ENCODE measurements at places on chromosomes 12 and 14. TPM values are rescaled to one million over a fixed set of nuclear protein-coding genes. Genes with fewer than 3 reads are reported as not detected.

The AQP2 gene
- not detected for total RNA-seq

DNA sequence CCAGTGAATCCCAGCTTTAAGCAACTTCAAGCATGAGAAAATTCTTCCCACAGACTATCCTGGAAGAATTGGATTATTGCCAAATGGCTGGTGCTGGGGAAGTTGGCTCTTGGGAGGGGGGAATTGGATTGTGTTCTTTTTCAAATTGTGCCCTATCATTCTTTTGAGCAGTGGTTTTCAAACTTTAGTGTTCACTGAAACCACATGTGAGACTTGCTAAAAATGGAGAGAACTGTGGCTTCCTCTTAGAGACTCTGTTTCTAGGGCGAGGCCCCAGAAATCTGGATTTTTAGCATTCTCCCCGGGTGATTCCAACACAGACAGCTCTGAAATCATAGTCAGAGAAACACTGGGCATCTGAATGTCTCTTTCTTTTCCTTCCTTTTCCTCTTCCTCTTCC lies 14.3 kb upstream of the OTUB2 start:
- DNase-seq = no peak

The IAPP gene
- not detected for total RNA-seq

DNA sequence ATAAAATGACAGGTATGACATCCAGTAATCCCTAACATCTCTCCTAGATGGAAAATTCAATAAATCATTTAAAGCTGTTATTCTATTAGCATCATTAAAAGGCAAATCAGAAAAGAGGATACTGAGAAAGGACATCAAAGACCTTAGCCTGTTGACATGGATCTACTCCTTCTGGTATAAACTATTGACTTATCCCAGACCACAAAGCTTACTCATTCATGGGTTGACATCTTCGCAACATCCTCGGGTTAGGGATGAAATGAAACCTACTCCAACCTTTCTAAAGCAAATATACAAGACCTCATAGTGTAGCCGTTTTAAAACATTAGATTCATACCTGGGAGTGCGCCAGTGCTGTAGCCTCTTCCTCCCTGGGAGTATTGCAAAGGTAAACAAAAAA lies 191.5 kb upstream of the BTG1 start:
- no peak for DNase-seq

- no peak for DNase-seq
These were observed 323.1 kb downstream of the PDZRN4 start for GRCh38 chr12:41511247-41511646.

The GUCY2C gene
- total RNA-seq = not detected

DNA sequence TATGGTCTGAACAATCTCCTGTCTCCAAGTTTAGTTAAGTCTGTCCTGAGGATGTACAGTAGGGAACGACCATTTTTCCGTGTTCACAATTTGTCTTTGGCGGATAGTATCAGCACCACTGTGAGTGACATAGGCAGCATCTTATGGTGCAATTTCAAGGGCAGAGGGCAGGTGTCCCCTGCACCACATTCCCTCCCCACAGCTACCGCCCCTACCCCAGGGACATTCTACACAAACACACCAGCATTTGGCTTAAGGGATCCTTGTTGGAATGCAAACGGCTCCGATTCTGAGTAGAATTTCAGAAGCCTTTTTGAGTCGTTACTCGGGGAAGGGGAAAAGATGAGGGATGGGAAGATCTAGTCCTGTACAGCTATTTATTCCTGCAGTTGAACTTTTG lies 25.1 kb upstream of the DICER1 start:
- DNase-seq = no peak

The PLA2G1B gene
- total RNA-seq = 412 TPM

The TESPA1 gene
- 3.4 TPM for total RNA-seq

Measured in upper lobe of left lung (tissue), 6 donors.